Activated effector memory CD4-positive, alpha-beta T cell treated with anti-CD3 and anti-CD28 coated beads, Interleukin-2, amount 50 U/mL, for 16 hours (primary cell): ENCODE measurements at places on chromosomes 4 and X.

GRCh38 chr4:27398631-27399310 is 538.1 kb downstream of the STIM2 start:
- DNase-seq = no peak

DNA sequence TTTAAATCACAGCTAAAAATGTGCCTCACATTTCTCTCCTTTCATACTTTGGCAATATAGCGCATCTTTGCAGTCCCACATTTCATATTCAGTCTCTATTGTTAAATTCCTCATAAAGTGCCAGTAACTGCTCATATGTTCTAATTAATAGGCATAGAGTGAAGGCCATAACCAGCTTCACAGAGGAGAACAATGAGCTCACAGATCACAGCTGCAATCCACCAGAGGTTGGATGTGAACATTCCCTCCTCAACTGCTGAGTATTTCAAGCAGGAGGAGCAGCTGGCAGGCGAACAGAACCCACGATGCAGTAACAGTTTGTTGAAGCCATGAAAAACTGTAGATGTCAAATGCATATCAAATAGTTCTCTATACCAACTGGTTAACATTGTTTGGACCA is 2088.7 kb upstream of the AGA start:
- DNase-seq = no peak

DNA sequence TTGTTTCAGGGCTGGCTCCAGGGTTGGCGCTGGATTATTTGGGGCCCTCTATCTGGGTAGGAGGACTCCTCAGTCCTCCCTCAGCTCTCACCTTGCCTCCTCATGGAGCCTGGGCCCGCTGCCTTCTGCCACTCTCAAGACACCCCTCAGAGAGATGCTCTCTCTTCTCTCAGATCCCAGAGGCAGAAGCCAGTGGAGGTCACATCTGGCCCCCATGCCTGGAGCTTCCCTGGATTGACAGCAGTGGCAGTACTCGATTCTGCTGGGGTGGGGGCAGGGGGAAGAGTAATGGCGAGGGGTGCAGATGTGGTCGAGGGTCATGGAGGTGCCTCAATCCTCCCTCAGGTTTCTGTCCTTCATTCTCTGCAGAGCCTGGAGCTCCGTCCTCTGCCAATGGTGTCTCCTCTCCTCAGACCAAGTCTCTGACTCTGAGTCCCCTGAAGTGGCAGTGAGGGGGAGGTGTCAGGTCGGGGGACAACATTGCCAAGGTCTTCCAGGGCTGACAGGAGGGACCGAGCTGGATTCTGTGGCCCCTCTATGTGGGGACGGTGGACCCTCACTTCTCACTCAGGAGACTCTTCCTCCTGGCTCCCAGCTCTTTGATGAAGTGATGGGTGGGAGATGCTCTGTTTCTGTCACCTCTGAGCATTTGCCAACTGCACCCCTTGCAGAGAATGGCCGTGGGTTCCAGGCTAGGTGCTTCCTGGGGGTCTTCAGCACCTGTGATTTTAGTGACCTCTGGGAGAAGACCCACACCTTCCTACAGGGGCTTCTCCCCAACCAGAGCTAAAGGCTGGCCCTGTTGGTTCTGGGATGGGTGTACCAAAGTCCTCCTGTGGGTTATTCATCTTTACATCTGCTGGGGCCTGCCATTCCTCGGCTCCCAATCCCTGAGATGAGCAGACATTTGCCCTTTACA is 10.9 kb upstream of the HSFX1 start:
- no peak for DNase-seq

DNA sequence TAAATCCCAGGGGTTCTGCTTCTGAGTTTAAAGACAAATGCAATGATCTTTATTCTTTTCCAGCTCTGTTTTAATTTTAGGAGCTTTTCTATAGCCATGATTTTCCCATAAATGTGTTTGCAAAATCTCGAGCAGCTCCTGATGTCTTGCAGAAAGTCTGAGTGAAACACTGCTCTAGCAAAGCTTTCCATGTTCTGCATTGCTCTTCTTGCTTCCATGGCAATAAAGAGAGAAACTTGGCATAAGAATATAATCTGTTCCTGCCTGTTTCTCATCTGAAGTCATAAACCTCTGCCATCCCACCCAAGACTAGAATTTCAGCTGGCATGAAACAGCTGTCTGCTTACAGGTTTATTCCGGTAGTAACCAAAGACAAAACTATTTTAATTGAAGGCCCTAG is 254.5 kb downstream of the SPRY1 start:
- DNase-seq = no peak

GRCh38 chrX:38973322-38973721 is 172.1 kb downstream of the MID1IP1 start:
- no peak for DNase-seq

DNA sequence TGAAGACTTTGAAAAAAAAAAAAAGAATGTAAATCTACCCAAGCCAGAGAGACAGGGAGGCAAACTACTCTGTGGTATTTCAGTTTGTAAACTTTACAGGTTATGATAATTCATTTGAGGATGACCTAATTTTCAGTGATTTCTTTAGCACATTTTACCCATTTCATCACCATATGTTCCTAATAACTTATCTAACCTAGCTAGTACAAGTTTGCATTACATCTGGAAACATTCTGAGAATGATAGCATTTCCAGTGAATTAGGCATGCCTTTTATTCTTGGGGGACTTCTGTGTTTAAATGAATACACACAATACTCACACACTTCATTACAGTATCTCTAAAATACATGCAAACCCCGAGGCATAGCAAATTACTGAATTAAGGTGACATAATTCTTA is 1055.5 kb downstream of the PCDH18 start:
- no peak for DNase-seq

DNA sequence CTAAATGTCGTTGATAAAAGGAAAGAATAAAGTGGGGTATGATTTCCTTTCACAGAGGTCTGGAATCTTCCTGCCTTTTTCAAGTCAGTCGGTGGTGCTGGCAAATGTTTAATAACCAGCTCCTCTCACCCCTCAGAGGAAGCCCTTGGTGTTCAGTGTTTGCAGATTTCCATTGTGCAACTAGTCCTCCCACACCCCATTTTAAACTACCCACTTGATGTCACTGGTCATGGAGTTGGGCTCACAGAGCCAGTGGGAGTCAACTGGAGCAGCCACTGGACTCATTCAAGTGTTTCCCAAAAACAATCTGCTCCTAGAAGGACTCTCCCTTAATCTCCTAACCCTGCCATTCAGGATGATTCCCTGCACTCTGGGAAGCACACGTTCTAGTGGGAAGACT is 149.2 kb downstream of the PTTG2 start:
- DNase-seq = no peak

- no peak for DNase-seq
These were observed 169.0 kb downstream of the CORIN start for GRCh38 chr4:47668810-47669408.

DNA sequence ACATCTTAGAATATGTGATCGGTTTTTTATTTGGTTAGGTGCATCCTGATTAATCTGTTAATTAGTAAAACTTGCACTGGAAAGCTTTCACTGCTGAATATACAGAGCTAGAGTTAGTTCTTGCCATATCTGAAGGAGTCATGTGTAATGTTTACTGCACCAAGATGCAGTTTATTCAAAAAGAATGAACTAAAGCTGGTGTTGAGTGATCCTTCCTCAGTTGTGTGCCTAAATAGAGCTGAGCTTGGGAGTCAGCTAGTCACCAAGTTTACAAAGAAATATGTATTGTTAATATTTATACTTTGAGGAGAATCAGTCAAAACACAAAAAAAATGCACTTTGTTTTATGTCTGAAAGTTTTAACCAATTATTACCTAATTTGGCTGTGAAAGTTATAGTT is 54.1 kb upstream of the FHDC1 start:
- no peak for DNase-seq

- no peak for DNase-seq
These were observed 2.0 kb downstream of the PARM1 start for GRCh38 chr4:74934888-74935287.

- no peak for DNase-seq
These were observed 178.7 kb downstream of the FBXW7 start for GRCh38 chr4:152357206-152357605.

DNA sequence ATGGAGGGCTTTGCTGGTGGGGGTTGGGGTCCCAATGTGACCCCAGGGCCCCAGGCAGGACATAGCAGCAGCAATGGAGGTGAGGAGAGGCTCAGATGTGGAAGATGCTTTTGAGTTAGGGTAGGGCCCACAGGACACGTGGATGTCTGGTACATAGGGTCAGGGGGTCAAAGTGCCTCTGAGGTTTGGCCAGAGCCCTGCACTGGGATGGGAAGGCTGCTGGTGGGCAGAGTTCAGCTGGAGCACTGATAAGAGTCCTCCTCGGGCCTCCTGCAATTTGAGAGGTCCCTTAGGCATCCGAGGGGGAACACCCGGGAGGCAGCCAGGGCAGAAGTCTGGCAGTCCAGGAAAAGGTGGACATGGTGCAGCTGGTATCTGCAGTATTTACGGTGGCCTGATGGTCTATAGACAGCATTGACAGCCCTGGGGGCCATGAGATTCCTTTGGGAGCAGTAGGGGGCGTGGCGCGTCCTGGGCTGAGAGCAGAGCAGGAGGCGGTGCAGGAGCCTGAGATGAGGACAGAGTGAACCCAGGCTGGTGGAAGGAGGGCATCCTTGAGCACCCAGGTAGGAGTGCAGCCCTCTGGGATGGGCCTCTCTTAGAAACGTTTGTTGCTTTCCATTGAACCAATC is 22.6 kb downstream of the CCNQ start:
- no peak for DNase-seq

- no peak for DNase-seq
These were observed 131.7 kb upstream of the INTU start for GRCh38 chr4:127501103-127501502.
